ENCODE measurements at places on chromosomes 3 and 15.

DNA sequence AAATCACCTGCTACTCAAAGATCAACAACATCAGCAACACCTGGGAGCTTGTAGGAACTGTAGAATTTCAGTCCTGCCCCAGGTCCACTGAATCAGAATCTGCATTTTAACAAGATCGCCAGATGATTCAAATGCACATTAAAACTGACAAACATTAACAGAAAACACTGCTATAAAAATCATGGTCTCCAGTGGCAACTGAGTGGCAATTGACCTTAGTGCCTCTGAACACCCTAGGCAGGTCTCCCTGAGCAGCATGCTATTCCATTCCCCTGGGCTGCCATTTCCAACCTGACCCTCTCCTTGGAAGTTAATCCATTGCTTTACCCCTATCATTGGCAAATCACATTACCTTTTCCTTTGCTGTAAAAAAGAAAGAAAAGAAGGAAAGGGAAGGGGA, 23.0 kb upstream of the TOP2B start:
- DNase-seq, result no peak

DNA sequence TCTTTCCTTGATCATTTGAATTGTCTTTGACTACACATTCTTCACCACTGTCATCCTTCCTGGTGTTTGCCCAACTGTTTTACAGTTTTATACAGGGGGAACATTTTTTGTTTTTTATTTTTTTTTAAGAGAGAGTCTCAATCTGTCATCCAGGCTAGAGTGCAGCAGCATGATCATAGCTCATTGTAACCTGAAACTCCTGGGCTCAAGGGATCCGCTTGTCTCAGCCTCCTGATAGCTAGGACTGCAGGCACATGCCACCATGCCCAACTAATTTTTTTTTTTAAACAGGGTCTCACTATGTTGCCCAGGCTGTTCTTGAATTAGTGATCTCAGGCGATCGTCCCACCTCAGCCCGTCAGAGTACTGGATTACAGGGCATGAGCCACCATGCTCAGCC, 222.6 kb downstream of the BBX start:
- no peak for DNase-seq

- DNase-seq, result no peak
Measured at GRCh38 chr3:124362455-124362854, 367.8 kb upstream of the UMPS start.

DNA sequence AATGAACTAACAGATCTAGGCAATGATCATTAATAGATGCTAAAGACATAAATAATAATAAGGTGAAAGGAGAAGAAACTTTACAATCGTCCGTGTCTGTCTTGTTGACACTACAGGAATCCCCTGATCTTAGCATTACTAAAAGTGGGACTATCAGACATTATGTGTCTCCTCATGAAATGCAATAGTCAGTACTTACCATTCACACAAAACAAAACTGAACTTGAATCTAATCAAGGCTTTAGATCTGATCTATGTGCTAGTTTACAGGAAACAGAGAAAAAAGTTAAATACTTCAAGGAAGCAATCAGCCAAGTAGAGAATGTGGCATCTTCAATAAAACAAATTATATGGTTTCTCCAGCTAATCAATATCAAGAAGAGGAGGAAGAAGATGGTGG, 73.7 kb downstream of the PIK3CB start:
- DNase-seq, result no peak

GRCh38 chr15:77355321-77355720, 64.6 kb downstream of the PEAK1 start:
- DNase-seq, result no peak

DNA sequence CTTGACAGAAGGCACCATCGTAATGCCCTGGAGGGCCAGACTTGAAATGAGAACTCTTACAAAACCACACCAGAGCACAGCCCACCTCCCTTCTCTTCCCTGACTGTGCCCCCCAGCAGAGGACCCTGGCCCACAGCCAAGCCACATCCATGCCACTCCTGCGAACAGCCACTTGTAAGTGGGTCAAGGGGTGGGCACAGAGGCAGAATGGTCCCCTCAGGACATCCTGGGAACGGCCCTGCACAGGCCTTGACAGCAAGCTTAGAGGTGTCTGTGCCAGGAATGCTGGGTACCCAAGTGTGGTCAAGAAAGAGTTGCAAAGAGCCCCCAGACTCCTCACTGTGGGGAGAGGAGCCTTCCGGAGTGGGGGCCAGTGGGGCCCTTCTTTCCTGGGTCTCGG, 33.3 kb downstream of the HCN4 start:
- DNase-seq, result no peak

DNA sequence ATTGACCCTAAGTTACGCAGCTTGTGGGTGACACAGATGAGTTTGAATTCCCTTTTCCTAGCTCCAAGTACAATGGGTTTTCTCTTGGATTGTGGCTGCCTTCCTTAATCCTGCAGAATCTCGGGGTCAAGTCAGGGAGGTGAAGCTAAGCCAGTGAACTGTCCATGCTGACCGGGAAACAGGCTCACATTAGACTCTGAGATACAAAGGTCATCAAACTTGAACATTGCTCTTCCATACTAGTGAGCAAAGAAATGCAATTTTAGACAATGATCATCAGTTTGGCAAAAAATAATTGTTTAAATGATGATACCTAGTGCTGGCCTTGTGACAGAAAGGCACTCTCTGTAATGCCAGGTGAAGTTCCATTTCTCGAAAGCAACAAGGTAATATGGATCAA, 31.6 kb downstream of the SLC6A1 start:
- DNase-seq, result no peak

GRCh38 chr3:189806171-189806951, 175.2 kb downstream of the TP63 start:
- no peak for DNase-seq

- no peak for DNase-seq
Measured at GRCh38 chr3:64642327-64643151, 45.3 kb downstream of the ADAMTS9 start.

GRCh38 chr3:13716540-13717221, 163.2 kb downstream of the WNT7A start:
- DNase-seq, result no peak

GRCh38 chr15:74316141-74316540, 51.3 kb downstream of the CYP11A1 start:
- DNase-seq, result no peak

DNA sequence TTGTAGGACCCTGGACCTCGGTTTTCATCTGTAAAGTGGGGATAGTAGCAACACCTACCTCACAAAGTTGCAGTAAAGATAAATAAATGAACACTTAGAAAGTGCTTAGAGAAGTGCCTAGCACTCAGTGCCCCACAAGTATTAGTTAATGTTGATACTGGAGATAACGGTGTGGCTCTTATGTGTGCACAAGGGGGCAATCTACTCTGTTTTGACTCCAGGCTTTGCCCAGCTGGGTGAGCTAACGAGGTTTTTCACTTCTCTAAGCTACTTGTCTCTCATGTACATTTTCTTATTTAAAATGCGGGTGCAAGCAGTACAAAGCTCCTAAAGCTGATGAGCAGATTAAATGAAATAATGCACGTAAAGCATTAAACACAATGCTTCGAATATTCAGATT, 193.5 kb upstream of the ICE2 start:
- no peak for DNase-seq

GRCh38 chr3:49158103-49158709, 7.9 kb downstream of the CCDC71 start:
- peak; percentile 43 for DNase-seq

DNA sequence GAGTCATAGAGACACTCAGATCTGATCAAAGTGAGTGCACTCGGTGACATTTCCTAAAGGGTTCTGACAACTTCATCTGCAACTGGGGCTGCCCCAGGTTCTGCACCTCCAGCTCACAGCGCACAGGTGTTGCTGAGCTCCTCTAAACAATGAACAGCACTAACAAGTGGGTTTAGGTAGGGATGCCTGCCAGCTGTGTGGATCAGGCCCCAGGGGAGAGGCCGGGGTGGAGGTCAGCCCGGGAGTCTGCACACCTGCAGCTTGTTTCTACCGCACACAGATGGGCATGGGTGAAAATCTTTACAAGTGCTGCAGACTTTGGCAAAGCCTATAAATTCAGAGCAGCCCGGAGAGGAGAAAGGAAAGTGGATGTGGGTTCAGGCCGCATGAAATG, 355 bp downstream of the FBXW12 start:
- DNase-seq, result peak; percentile 53

- DNase-seq, result no peak
Measured at GRCh38 chr15:35663956-35664355, 118.0 kb upstream of the DPH6 start.

GRCh38 chr3:5348229-5348902, 160.9 kb downstream of the EDEM1 start:
- no peak for DNase-seq

DNA sequence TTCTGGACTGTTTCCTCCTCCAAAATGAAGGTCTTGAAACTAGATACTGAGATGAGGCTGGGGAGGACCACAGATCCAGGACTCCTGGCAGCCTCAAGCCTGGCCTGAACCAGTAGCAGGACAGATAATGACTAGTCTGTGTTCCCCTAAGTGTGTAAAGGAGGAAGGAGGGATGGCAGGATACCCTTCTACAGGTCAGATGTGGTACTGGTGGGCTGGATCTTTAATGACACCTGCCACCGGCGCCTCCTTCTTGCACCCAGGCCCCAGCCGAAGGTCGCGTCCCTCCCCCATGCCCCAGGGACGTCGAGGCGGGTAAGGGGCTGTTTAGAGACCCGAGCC, 556 bp downstream of the USP19 start:
- no peak for DNase-seq

DNA sequence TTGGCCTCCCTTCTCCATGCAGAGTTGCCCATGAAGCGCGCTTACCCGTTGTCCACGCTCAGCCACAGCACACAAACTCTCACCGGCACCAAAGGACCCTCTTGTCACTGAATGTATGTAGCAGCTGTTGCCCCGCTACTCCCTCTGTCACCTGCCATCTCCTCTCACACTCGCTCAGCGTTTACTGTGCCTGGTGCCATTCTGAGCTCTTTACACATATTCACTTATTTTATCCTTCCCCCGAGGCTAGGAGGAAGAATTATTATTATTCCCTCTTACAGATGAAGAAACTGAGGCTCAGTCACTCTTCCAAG, 41.7 kb upstream of the PRR23E start:
- no peak for DNase-seq

- DNase-seq, result no peak
Measured at GRCh38 chr3:190048932-190049441, 71.7 kb downstream of the P3H2 start.

- DNase-seq, result no peak
Measured at GRCh38 chr3:179541596-179541995, 21.1 kb upstream of the ACTL6A start.

GRCh38 chr3:49132073-49132436, 795 bp downstream of the LAMB2 start:
- DNase-seq, result no peak

- no peak for DNase-seq
Measured at GRCh38 chr15:85011160-85011571, 29.5 kb downstream of the PDE8A start.

GRCh38 chr15:42820811-42821210, 83.9 kb upstream of the CDAN1 start:
- no peak for DNase-seq

- no peak for DNase-seq
Measured at GRCh38 chr3:127790882-127791183, 31.5 kb downstream of the MGLL start.

DNA sequence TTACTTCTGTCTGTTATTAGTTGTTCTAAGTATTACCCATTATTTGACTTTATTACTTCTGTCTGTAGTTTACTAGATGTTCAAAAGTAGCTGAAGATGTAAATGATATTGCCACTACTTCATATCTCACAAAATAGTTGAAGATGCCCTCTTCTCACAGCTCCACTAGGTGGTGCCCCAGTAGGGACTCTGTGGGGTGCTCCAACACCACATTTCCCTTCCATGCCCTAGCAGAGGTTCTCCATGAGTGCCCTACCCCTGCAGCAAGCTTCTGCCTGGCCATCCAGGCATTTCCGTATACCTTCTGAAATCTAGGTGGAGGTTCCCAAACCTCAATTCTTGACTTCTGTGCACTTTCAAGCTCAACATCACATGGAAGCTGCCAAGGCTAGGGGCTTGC, 80.8 kb downstream of the KCNH8 start:
- DNase-seq, result no peak

DNA sequence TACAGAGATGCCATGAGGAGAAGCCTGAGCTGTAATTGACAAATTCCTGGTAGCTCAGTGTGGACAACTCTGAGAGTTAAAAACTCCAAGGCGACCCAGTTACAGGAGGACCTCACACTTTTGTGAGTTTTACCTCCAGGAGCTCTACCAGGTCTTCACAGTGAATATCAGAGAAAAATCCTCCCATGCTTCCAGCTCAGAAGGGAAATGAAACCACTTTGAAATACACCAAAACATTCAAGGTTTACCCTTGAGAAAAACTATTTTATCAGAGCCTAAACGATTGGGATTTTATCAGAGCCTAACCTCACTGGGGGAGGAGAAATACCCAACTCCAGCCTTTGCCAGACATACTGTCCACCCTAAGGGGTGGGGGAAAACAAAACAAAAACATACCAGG, 52.4 kb downstream of the MCCC1 start:
- no peak for DNase-seq

DNA sequence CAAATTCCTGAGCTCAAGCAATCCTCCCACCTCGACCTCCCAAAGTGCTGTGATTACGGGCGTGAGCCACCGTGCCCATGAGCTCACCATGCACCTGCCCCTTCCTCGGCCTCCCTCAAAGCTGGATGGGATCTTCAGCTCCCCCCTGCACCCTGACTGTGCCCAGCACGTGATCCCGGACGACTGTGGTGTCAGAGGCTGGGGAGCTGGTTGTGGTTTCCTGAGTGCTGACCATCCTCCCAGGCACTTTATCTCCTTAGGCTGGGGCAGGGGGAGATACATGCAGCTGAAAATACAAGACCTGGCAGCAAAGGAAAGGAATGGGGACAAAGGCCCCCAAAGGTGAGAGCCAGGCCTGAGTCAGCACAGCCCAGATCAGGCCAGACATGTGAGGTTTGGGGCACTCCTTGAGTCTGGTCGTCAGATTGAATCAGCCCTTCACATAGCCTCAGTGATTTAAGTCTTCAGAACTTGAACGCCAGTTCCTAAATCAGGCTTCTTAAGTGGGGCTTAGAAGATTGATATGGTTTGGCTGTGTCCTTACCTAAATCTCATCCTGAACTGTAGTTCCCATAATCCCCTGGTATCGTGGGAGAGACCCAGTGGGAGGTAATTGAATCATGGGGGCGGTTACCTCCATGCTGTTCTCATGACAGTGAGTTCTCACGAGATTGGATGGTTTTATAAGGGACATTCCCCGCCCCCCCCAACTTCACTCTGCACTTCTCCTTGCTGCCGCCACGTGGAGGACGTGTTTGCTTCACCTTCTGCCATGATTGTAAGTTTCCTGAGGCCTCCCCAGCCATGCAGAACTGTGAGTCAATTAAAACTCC, 35.8 kb downstream of the PRKCD start:
- peak; percentile 39 for DNase-seq

DNA sequence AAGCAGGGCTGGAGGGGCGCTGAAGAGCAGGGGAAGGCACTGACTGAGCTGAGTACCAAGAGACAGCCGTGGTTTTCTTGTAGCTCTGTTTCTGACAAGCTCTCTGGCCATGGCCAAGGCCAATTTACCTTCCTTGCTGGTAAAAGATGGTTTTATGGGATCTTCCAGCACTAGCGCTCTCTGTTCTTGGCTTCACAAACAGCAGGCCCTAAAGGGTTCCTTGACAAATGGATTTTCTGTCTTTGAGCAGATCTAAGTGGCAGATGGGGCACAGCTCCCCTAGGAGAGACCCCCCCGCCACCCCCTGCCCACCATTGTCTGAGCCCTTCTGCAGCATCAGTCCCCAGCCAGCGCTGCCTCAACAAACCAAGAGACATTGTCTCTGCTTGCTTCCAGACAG, 66.6 kb downstream of the GAP43 start:
- DNase-seq, result no peak
